ENCODE measurements at places on chromosomes 13 and 19.

DNA sequence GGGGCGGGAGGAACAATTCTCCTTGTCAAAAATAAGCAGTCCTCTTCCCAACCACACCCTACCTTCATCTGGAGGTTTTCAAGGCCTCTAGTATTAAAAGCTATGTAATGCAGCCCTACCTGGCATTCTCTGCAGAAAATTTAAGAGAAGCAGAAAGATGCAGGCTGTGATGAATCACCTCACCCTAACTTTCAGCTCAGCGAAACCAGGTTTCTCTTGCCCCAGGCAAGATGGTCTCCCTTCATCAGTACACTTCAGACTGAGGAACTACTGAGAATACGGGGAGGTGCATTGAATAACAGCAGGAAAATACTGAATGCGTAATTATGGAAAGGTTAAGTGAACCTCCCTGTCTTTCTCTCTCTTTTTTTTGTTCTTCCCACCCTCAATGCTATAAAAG is 437.6 kb upstream of the KLF12 start:
- DNase-seq = no peak

GRCh38 chr19:50242581-50242980 is 39.2 kb downstream of the MYH14 start:
- DNase-seq = no peak

DNA sequence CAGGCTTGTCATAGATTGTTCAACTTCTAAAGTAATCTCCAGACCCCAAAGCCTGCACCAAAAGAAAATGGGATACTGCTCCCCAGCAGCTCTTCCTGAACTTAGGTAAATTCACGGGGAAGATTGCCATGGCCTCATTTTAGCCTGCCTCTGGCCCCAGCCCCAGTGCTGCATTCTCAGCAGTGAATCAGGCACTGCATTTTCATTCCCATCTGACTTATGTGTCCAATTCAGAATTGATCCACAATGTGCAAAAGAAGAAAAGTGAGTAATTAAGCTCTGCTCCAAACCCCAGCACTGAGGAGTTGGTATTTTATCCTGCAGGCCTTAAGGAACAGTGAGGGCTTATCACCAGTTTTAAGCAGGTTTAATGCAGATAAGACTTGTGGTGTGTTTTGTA is 176.4 kb downstream of the KCTD12 start:
- no peak for DNase-seq

- no peak for DNase-seq
Observed at GRCh38 chr13:94622344-94622743, 20.7 kb downstream of the GPR180 start.

GRCh38 chr13:52446265-52446664 is 4.2 kb downstream of the VPS36 start:
- DNase-seq = no peak

DNA sequence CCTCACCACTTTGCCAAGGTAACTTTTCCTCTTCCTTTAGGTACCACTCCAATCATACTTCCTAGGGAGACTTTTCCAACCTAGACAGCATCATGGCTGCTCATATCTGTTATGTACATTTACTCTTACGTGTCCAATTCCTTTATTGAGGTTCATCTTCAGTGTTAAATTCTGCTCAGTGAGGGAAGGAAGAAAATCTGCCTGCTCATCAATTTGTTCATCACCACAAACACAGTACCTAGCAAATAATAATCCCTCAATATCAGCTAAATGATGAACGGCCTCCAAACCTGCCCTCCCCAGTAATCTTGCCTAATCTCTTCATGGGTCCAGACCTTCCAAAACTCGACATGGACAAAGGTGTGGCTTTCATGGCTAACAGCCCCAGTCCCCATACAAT is 380.8 kb downstream of the KCTD12 start:
- DNase-seq = no peak

- no peak for DNase-seq
Observed at GRCh38 chr13:109759609-109760008, 26.8 kb downstream of the IRS2 start.

Data from kidney tubule cell (primary cell).